ENCODE measurements at places on chromosomes 11 and 22. TPM values are rescaled to one million over a fixed set of nuclear protein-coding genes. Genes with fewer than 3 reads are reported as not detected.

PKNOX2 gene
- 0.71 TPM for total RNA-seq

MAPK11 gene
- 7.8 TPM for total RNA-seq

HBB gene
- not detected for total RNA-seq

MFRP gene
- total RNA-seq = not detected

ALDH3B1 gene
- total RNA-seq = 3.1 TPM

TRIM49 gene
- total RNA-seq = not detected

TCN1 gene
- 20.5 TPM for total RNA-seq

MRGPRE gene
- total RNA-seq = not detected

POU2AF1 gene
- 3.4 TPM for total RNA-seq

LRRC56 gene
- 0.23 TPM for total RNA-seq

GRK3 gene
- total RNA-seq = 2.1 TPM

RASD2 gene
- not detected for total RNA-seq

NCR3LG1 gene
- 2.2 TPM for total RNA-seq

OR8A1 gene
- not detected for total RNA-seq

SNX32 gene
- total RNA-seq = 0.56 TPM

SLC25A18 gene
- 0.51 TPM for total RNA-seq

OR5P2 gene
- total RNA-seq = not detected

MCAT gene
- total RNA-seq = 29.7 TPM

VPS37C gene
- 7.3 TPM for total RNA-seq

CRYBB2 gene
- total RNA-seq = not detected
